ENCODE measurements at places on chromosomes 5 and 9. TPM values are rescaled to one million over a fixed set of nuclear protein-coding genes. Genes with fewer than 3 reads are reported as not detected.

GRCh38 chr9:129281506-129282145 lies 103.6 kb upstream of the IER5L start:
- H3K4me1 ChIP-seq = peaks cover 16% of the 10 kb centered on the region
- no peak overlapping the region for H3K27ac ChIP-seq
- no peaks in the 10 kb centered on the region for H3K36me3 ChIP-seq
- DNase-seq = no peak
- no peak overlapping the region for H3K4me3 ChIP-seq
- no peaks in the 10 kb centered on the region for H3K27me3 ChIP-seq

GRCh38 chr5:80957031-80957761 lies 3.0 kb upstream of the RASGRF2 start:
- H3K27me3 ChIP-seq = peaks cover 45% of the 10 kb centered on the region
- no peaks in the 10 kb centered on the region for H3K36me3 ChIP-seq
- H3K27ac ChIP-seq = no peak overlapping the region
- H3K4me1 ChIP-seq = peaks cover 6% of the 10 kb centered on the region

DNA sequence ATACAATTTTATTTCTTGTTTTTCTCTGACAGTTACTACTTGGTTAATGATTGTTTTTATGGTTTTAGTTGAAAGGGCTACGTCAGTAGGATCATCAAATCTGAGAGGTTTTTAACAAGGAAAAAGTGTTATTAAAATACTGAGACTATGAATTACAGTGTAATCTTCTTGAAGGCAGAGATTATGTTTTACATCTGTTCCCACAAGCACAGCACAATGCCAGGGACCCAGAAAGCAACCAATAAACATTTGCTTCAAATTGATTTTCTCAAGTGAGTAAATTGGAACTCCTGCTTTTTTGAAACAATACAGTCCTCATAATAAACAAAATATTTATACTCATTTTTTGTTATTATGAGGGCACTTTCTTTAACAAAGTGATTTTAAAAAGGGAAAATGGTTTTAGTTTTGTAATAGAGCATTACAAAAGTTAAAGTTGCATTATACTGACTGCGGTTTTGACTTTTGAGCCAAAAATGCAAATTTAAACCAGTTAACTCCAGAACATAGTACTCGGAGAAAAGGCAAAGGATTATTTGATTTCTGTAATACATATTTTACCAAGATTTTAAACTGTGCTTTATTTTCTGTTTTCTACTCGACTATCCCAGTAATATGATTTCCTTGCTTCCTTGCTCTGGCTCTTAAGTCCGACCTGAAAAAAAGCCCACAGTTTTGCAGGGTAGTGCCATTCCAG lies 176.9 kb downstream of the GDNF start:
- no peak overlapping the region for H3K4me3 ChIP-seq
- peaks cover 9% of the 10 kb centered on the region for H3K4me1 ChIP-seq
- H3K27me3 ChIP-seq = no peaks in the 10 kb centered on the region
- peak; percentile 48 for DNase-seq
- no peak overlapping the region for H3K27ac ChIP-seq

DNA sequence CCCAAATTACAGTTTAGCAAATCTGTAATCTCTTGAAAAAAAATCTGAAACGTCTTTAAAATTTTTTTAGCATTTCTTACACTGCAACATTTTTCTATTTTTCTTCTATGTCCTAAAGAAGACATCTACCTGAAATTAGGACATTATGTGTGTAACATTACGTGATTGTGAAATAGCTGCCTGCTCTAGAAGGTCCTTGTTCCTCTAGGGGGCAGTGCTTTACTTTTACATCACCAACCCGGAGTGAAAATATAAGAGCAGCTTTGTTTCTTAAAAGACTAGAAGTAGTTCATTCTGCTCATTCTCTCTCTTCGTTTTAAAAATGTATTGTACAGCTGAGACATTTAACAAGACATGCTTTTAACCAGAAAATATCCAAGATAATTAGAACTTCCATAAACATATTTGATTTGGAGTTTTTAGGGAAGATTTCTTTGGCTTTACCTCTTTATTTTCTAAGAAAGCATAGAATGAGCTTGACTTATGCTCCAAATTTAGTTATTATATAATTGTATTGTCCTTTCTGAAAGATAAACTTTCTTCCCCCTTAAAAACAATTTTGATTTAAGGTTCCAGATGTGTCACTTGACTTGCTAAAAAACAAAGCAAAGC lies 48.1 kb upstream of the RIOK2 start:
- DNase-seq = peak; percentile 95
- H3K4me1 ChIP-seq = no peaks in the 10 kb centered on the region
- no peak overlapping the region for H3K4me3 ChIP-seq
- no peaks in the 10 kb centered on the region for H3K36me3 ChIP-seq

GRCh38 chr5:109580225-109580624 lies 109.5 kb upstream of the MAN2A1 start:
- no peak overlapping the region for H3K27ac ChIP-seq
- H3K4me1 ChIP-seq = no peaks in the 10 kb centered on the region
- no peaks in the 10 kb centered on the region for H3K27me3 ChIP-seq
- no peak for DNase-seq
- no peaks in the 10 kb centered on the region for H3K36me3 ChIP-seq

GRCh38 chr9:121651295-121652020 lies at the start of gene DAB2IP:
Gene DAB2IP, plus strand, starts transcription at chr9:121651634. Its CDS starts 142 bp downstream, at chr9:121651776.
- peaks cover 65% of the 10 kb centered on the region for H3K4me1 ChIP-seq
- H3K27ac ChIP-seq = peak within 1 kb of the TSS; percentile 84
- peak; percentile 95 for DNase-seq
- peaks cover 4% of the 10 kb centered on the region for H3K27me3 ChIP-seq

- no peaks in the 10 kb centered on the region for H3K36me3 ChIP-seq
- no peak for DNase-seq
- no peaks in the 10 kb centered on the region for H3K27me3 ChIP-seq
- no peak overlapping the region for H3K4me3 ChIP-seq
- no peak overlapping the region for H3K27ac ChIP-seq
- no peaks in the 10 kb centered on the region for H3K4me1 ChIP-seq
Observed at GRCh38 chr9:77561331-77562018, 86.6 kb downstream of the GNA14 start.

GRCh38 chr9:4042991-4043390 lies 256.9 kb downstream of the GLIS3 start:
- H3K36me3 ChIP-seq = no peaks in the 10 kb centered on the region
- no peak for DNase-seq
- no peaks in the 10 kb centered on the region for H3K27me3 ChIP-seq
- H3K4me1 ChIP-seq = no peaks in the 10 kb centered on the region
- H3K4me3 ChIP-seq = no peak overlapping the region

DNA sequence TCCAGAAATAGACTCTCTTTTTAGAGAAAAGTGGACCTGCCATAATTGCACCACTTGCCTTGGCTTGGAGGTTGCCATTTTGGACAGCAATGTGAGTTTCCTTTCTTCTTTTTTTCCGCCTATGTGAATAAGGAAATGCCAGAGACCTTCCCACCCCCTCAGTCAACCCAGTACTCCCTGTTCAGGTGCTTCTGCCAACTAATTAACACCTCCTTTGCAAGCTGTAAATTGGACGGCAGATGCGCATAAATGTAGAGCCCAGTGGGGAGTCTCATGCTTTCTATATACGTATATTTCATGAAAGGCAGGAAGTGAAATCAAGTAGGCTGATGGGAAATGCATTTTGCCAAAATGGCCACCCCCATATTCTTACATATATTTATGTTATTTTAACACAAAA lies 269.8 kb upstream of the RFX3 start:
- H3K27ac ChIP-seq = no peak overlapping the region
- H3K36me3 ChIP-seq = no peaks in the 10 kb centered on the region
- no peak for DNase-seq
- no peaks in the 10 kb centered on the region for H3K4me1 ChIP-seq
- no peak overlapping the region for H3K4me3 ChIP-seq

DNA sequence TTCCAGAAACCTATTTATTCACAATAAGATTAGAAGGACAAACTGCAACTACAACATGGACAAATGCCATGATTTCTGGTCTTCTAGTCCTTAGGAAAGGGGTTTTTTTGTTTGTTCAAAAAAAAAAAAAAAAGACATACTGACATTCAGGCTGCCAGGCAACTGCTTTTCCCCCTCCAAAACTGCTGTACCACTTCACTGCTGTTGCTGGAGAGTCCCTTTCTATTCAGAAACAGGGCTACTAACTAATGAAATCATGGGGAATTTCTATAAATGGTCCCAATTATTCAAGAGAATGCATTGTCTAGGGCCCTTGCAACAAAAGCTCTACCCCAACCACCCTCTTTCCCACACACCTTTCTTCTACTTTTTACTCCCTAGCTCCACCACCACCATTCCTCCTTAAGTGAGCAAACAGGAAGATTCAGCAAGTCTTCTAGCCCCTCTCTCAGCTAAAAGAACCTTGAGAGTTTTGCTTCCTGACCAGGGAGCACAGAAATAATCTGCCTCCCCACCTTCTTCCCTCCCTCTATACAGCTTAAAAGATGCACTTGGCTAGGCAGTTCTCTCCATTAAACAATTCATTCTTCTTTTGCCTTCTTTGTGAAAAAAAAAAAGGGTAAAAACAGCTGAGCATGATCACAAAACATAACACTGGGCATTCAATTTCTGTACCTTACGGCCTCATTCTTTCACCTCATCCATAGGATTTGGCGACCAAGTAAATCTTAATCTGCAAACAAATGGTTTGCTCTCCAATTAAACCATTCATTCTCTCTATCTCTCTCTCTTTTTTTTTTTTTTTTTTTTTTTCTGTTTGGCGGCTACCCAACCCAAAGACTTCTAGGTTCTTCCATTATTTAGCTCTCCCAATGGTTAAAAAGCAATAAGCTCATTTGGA lies 13.8 kb downstream of the ZNF608 start:
- no peak for DNase-seq
- no peak overlapping the region for H3K4me3 ChIP-seq
- H3K27ac ChIP-seq = no peak overlapping the region
- no peaks in the 10 kb centered on the region for H3K27me3 ChIP-seq
- peaks cover 13% of the 10 kb centered on the region for H3K4me1 ChIP-seq

- no peak overlapping the region for H3K27ac ChIP-seq
- peaks cover 57% of the 10 kb centered on the region for H3K4me1 ChIP-seq
- peak; percentile 59 for DNase-seq
Observed at GRCh38 chr9:133979921-133980863, 11.9 kb downstream of the VAV2 start.

DNA sequence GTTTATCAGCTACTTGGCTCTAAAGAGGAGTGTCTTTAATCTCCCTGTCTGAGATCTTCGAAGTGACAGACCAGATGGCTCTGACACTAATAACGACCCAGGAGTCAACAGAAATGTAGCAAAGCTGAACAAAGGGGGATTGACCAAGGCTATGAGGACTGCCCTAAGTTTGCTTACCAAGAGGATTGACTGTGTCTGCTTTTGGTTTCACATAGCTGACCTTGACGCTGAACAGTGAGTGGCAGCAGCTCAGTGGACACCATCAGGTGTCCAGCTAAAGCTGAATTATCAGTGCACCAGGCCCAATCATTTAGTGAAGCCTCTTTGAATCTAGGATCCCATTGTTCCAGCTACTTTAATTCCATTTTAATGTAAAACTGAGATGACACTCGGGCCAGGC lies 262.6 kb downstream of the COX7C start:
- no peak for DNase-seq
- no peaks in the 10 kb centered on the region for H3K4me1 ChIP-seq
- H3K36me3 ChIP-seq = no peaks in the 10 kb centered on the region
- no peak overlapping the region for H3K4me3 ChIP-seq
- H3K27me3 ChIP-seq = no peaks in the 10 kb centered on the region

DNA sequence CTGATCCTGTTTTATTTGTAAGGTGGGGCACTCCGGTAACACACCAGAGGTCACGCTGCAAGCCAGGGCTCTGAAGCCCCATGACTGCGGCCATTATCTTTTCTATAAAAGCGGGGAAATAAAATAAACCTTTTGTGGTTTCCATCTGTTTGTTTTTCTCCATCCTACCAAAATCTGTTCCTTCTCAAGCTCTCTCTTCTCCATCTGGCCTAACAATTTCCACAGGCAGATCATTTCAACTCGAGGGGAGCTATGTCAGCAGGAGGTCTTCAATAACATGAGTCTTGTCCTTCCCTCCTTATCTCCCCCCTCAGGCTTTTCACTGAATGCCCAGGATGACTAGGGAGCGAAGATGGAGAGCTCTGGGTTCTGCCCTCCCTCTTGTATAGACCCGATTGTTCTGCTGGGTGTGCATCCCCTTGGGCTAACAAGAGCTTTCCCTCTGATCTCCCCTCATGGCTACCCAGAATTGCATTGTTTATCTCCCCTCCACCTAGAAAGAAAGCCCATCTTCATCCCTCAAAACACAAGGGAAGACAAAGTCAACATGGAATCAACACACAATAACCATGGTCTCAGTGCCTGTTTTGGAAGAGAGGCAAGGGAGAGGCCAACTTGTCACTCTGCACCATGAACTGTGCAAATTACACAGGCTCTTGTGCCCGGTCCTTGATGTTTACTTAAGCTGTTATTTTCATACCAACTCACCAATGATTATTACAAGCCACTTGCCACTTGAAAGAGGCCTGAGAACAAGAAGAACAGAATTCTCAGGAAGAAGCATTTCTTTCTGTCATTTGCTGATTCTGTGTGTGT lies 187.8 kb downstream of the FANCC start:
- no peaks in the 10 kb centered on the region for H3K27me3 ChIP-seq
- no peak overlapping the region for H3K27ac ChIP-seq
- no peak overlapping the region for H3K4me3 ChIP-seq
- H3K4me1 ChIP-seq = peaks cover 8% of the 10 kb centered on the region
- H3K36me3 ChIP-seq = peaks cover 9% of the 10 kb centered on the region

- H3K27ac ChIP-seq = no peak overlapping the region
- H3K4me3 ChIP-seq = no peak overlapping the region
- DNase-seq = peak; percentile 12
- H3K36me3 ChIP-seq = no peaks in the 10 kb centered on the region
Observed at GRCh38 chr5:107476783-107477182, 194.0 kb downstream of the EFNA5 start.

GRCh38 chr5:143440448-143441115 lies 37.1 kb upstream of the NR3C1 start:
- H3K4me1 ChIP-seq = no peaks in the 10 kb centered on the region
- no peaks in the 10 kb centered on the region for H3K36me3 ChIP-seq
- H3K27me3 ChIP-seq = no peaks in the 10 kb centered on the region
- no peak overlapping the region for H3K4me3 ChIP-seq
- no peak for DNase-seq

GRCh38 chr5:174535669-174536068 lies 188.7 kb upstream of the MSX2 start:
- H3K27ac ChIP-seq = no peak overlapping the region
- no peaks in the 10 kb centered on the region for H3K36me3 ChIP-seq
- H3K4me1 ChIP-seq = peaks cover 6% of the 10 kb centered on the region
- H3K4me3 ChIP-seq = no peak overlapping the region
- DNase-seq = no peak
- peaks cover 11% of the 10 kb centered on the region for H3K27me3 ChIP-seq

- H3K27ac ChIP-seq = no peak overlapping the region
- no peaks in the 10 kb centered on the region for H3K36me3 ChIP-seq
- H3K27me3 ChIP-seq = no peaks in the 10 kb centered on the region
- H3K4me1 ChIP-seq = no peaks in the 10 kb centered on the region
Observed at GRCh38 chr5:116271446-116272025, 186.7 kb downstream of the COMMD10 start.

- no peaks in the 10 kb centered on the region for H3K27me3 ChIP-seq
- no peak overlapping the region for H3K27ac ChIP-seq
- H3K4me1 ChIP-seq = peaks cover 4% of the 10 kb centered on the region
Observed at GRCh38 chr9:87002517-87002916, 55.2 kb upstream of the GAS1 start.

SLCO6A1 gene
- 0.31 TPM for total RNA-seq

PROB1 gene
- 18.8 TPM for total RNA-seq

ZDHHC11 gene
- total RNA-seq = 2.8 TPM

Data from muscle of leg (tissue), 16 donors.